GOT3 (cell line): ENCODE measurements at places on chromosomes 7 and 10.

GRCh38 chr7:5773661-5774086 is 7.8 kb downstream of the RNF216 start:
- no peak for DNase-seq

DNA sequence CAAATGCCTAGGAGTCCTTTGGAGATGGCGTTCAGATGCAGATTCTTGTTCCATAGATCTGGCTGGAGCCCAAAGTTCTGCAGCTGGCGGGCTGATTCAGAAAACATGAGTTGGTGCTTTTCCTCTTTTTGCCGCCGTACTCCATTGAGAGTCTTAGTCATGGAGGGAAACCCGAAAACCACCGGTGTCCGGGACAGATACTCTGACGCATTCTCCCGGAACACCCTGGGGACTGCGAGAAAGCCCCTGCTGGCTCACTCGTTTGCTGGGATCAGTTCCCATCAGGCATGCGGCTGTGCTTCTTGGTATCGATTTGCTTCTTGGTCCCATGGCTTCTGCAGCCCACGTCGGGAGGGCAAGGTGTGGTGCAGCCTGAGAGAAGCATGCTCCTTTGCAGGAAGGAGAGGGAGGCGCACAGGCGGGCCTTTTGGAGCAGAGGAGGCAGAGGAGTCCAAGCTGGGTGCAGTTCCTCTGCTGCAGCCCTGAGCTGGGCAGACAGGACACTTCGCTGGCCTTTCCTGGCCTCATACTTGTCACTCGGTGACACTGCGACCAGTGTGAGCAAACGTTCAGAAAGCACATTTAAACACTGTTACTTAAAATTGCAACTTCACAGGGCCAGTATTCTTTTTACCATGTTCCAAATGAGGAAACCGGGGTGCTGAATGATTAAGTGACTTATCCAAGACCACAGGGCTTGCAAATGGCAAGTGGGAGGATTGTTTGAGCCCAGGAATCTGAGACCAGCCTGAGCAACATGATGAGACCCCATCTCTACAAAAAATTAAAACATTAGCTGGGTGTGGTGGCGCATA is 30.6 kb upstream of the PFKFB3 start:
- peak; percentile 63 for DNase-seq

GRCh38 chr10:74640134-74640921 is 186.1 kb upstream of the KAT6B start:
- no peak for DNase-seq

DNA sequence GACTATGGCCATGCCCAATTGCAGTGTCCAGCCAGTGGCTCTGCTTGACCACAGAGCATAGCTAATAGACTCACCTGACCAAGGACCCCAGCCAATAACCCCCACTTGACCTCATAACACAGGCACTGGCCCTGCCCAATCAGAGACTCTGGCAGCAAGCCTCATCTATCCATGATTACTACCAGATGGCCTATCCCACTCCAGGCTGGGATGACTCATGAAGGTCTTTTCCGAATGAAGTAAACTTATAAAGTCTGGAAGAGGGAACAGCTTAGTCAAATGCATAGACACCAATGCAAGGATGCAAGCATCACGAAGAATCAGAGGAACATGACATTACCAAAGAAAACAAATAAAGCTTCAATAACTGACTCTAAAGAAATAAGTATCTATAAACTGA is 141.4 kb downstream of the TMEM168 start:
- DNase-seq = no peak

- DNase-seq = no peak
Observed at GRCh38 chr7:6161463-6162330, 110.7 kb downstream of the CYTH3 start.

GRCh38 chr10:78491812-78492211 is 458.1 kb downstream of the RPS24 start:
- DNase-seq = no peak

DNA sequence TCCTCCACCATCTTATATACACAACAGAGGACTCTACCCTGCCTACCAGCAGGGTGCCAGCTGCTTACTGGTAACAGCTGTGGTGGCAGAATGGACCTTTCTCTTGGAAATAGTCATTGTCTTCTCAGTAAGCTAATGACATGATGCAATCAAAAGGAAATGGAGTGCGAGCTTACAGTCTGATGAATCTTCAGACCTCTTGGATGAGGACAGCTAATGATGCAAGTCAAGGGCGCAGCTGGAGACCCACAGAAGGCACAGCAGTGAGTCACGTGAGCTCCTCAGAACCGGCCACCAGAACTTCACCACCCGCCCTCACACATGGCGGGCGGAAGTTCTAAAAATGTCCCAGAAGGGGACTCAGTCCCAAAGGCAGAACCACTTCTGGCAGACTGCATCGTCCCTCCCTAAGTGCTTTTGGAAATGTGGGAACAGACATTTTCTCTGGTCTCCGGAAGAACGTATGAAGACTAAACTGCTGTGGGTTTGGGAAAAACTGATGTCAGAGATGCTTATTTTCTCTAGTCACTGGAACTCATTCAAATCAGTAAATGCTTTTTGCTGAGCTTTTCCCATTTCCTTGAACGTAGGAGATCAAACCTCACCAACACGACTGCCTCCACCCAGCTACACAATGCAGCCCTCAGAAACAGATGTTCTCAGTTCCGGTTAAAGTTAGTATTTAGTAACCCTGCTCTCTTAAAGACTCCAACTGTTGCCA is 96.4 kb downstream of the FAS start:
- no peak for DNase-seq

DNA sequence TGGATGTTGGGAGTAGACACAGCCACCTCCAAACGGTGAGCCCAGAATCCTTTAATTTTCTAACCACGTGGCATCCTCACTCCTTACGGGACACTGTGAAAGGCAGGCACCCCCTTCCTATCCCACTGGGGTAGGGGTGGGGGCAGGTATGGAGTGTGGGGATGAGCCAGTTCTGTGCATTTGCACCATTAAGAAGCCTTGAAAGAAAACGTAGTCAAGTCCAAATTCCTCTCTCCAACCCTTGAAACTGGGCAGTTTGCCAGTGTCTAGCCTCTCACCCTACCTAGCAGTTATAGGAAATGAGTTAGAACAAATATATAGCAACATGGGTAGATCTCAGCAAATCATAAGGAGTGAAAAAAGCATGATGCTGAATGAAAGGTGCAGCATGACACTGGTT is 92.4 kb upstream of the LEP start:
- no peak for DNase-seq

DNA sequence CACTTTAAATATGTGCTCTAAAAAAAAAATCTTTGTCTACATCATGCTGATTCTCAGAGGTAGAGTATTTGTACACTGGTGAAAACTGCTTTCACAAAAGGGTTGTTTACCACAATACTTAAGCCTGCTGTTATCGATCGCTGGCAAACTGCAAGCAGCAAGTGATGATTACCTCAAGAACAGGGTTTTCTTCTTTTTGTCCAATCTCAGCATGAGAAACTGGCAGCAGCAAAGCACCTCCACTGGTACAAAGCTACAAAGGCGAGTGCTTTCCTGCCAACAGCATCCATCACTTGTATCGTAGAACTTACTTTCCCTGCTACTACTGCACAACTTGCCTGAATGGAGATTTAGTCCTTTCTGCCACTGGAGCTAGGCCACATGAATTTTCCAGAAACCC is 276.5 kb downstream of the DGKB start:
- no peak for DNase-seq

DNA sequence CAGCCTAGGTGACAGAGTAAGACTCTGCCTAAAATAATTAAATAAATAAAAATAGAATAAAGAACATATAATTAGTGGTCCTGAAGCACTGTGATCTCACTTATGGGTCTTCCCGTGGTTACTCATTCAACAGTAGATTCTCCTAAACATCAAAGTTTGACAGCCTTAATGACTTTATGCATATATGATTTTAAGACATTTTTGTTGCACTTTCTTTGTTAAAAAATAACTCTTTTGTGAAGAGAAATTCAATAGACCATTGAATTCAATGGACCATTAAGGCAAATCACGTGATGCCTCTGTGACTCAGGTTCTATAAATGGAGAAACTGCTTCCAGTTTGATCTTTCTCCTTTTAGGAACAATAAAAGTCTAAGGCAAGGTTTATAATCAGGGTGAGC is 59.6 kb downstream of the ATOH7 start:
- DNase-seq = no peak

DNA sequence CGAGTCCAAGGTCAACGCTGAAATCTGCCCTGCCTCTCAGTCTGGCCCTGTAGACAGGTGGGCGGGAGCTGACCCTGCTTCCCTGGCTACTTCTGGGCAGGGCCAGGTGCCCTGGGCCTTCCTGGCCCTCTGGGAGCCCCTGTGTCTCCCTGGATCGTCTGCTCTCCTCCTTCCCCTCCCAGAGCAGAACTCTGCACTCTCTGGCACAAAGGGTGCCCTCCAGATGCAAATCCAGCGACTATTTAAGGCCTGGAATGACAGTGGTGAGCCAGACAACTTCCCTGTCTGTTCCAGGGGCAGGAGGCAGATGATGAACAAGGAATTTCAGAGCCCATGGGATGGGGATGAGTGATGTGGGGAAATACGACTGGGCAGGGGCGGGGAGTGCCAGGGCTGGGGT is 63.4 kb downstream of the C10orf105 start:
- no peak for DNase-seq

DNA sequence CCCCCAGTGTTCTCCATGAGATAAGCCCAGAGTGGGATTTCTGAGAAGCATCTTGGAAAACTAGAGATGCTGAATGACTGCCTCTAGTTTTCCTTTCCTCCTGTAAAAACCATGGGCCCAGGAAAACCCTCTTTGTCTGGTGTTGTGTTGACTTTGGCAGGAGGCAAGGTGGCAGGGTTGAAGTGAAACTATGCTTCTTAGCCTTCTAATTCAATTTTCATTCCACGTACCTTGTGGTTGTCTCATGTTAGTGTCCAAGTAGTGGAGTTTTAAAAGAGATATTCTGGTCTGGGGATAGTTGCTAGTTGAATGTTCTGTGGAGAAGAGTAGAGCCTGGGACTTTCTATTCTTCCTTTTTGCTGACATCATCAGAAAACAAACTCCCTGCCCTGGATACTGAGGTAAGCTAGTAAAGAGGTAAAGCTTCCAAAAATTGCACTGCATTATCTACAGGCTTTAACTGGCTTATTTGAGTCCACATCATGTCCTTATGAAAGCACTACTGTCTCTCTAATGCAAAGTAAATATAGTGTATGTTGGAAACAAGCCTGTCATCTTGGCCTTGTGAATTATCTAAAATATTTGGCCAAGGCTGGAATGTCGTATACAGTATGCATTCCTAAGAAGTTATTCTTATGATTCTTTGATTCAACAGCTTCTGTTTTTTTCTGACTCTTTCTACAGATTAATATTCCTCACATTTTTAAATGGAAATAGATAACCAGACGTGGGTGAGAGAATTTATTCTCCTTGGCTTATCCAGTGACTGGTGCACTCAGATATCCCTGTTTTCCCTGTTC is at the start of gene OR2F2:
Gene OR2F2, plus strand, starts transcription at position 708 of the 800 bp plus-strand sequence. Its CDS starts 0 bp downstream, at position 708.
- DNase-seq = no peak

DNA sequence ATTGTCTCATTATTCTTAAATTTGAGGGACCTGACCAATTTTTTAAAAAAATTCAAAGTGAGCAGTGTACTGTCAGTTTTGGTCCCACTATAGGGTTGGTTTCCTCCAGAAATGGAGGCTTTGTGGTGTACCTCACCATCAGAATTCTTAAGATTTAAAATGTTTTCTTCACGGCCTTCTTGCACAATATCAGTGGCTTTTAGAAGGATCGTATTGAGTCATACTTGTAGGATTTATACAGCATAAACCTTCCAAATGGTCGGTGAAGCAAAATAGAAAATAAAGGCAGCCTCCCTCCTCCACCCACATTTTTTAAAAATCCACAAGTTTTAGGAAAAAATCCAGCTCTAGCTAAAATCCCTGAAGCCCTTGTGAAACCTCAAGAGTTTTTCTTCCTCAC is 126.4 kb downstream of the RNLS start:
- DNase-seq = no peak

GRCh38 chr10:62916141-62916603 is 100.0 kb upstream of the EGR2 start:
- peak; percentile 8 for DNase-seq

DNA sequence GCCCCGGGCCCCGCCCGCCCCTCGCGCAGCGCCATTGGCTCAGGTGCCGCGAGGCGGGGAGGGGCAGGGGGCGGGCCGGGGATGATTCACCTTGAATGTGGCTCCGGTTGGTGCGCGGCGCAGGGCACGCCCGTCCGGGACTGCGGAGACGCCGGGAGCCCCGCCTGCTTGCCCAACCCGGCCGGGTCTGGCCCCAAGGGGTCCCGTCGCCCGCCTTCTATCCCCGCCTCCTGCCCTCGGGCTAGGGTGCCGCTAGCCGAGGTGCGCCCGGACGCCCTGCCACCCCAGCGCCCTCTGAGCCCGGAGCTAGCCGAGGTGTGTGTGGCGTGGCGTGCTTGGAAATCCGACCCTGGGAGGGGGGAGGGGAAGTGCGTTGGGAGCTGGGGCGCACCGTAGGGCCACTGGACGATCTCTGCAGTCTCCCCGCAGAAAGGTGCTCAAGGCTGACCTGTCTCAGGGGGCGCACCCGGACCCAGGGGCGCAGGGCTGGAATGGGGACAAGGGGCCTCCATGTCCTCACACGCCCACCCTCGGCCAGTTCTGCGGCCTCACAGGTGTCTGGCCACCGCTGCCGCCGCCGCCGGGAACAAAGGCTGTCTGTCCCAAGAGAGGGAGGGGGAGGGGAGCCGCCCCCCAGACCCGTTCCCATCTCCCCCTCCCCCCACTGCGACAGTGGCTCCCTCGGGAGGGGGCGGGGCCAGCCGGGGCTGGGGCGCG is 168.9 kb downstream of the NRF1 start:
- DNase-seq = no peak

GRCh38 chr7:19928247-19928646 is 154.8 kb upstream of the TMEM196 start:
- DNase-seq = no peak

DNA sequence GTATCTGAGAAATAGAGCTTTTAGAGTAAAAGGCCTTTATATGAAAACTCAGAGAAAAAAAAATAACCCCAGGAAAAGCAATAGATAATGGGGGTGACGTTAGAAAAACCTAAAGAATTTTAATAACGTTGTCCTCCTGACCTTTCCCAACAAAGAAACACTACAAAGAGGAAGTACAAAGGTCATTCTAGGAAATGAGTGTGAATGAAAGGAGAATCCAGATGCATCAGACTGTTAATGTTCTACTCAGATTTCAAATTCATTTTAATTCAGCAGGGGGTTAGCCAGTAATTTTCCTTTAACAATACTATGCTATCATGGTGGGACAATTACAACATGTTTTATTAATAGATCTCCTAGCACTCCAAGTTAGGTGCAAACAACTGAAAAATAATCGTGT is 73.8 kb upstream of the CDK1 start:
- no peak for DNase-seq

DNA sequence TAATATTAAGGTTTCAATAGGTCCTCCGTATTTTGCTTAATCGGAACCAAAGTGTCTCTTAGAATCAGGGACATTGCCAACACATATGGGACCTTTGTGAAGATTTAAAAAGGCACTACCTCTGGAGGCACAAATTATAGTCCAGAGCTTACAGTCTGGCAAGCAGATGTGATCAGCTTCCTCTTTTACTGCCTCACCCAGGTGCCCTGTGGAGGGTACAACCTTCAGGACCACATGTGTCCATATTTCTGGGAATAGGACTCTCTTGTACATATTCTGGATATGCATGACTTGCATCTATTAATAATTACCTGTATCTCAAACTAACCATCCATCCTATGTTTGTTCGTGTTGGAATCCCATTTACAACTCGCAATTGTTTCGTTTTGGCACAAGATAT is 60.0 kb downstream of the HGF start:
- DNase-seq = no peak

GRCh38 chr10:111085690-111086353 is 9.0 kb downstream of the ADRA2A start:
- no peak for DNase-seq

GRCh38 chr10:122494173-122494820 is 32.9 kb downstream of the HTRA1 start:
- DNase-seq = no peak

- DNase-seq = no peak
Observed at GRCh38 chr10:13271552-13272163, 28.2 kb downstream of the PHYH start.
